ENCODE measurements at places on chromosomes 1 and 21.

DNA sequence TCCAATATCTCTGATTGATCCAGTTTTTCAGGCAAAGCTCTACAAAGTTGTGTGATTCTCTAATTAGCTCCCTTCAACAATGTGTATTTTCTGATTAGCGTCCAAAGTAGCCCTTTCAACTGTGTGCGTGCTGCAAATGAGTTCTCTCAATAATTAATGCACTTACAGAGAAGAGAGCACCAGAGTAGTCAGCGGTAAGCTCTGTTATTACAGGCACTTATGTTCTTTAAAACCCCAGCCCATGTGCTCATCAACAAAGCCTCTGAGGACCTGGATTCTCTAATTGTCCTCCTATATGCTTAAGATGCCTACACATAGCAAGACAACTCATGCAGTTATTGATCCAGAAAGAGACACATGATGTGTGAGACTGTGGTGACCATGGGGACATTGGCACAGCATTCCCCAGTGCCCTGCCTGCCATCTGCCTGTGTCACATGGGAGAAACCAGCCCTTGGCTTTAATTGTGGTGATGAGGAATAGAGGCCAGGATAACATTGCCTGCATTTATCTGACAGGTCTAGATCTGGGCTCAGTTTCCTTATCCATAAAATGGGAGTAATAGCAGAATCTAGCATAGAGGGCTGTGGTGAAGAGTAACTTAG is 151.7 kb downstream of the PCP4 start:
- no peak for DNase-seq

DNA sequence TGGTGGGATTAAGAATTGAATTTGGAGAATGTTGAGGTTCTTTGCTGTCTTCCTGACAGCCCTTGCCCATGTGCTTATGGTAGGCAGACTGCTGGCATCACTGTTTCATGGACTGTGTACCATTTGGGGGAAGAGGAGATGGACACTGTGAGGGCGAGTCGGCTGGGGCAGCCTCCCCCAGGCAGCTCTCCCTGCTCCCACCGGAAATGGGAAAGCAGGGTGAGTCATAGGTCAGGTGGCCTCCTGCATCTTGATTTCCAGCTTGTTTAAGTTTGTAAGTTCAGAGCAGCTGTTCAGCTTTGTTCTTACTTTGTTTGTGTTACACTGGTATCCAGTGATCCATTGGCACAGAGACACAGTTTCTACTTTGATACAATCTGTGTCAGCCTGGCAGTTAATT is 87.2 kb upstream of the CNIH3 start:
- DNase-seq: peak; percentile 63

- peak; percentile 62 for DNase-seq
These were observed 20.8 kb upstream of the RGS2 start for GRCh38 chr1:192787914-192788585.

GRCh38 chr1:107318932-107319331 is 178.1 kb downstream of the NTNG1 start:
- DNase-seq: no peak

GRCh38 chr1:59317343-59317742 is 20.4 kb downstream of the FGGY start:
- DNase-seq: no peak

GRCh38 chr21:28256420-28256831 is 736.3 kb downstream of the LTN1 start:
- peak; percentile 28 for DNase-seq

DNA sequence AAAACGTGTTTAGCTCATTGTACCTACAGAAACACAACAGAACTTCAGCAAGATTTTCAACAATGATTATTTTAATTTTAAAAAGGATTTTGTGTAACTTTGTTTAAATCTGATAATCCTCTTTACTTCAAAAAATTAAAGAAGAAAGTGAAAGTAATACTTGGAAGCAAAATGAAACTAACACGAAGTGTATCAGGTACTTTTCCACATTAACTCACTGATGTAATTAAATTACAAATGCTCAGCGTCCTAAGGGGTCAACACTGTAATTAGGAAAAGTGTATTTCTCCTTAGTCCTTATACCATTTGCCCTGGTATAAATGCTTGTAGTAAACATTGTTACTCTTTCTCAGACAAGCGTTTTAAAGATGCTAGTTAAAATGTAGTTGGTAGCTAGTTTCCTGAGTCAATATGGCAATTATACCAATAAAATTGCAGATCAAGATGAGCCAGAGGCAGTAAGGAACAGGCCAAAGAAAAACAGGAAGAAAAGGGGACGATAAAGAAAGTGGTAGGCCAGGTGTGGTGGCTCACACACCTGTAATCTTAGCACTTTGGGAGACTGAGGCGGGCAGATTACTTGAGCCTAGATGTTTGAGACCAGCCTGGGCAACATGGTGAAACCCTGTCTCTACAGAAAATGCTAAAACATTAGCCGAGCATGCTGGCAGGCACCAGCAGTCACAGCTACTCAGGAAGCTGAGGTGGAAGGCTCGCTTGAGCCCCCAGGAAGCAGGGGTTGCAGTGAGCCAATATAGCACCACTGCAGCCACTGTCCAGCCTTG is 553.0 kb downstream of the SMYD3 start:
- no peak for DNase-seq

DNA sequence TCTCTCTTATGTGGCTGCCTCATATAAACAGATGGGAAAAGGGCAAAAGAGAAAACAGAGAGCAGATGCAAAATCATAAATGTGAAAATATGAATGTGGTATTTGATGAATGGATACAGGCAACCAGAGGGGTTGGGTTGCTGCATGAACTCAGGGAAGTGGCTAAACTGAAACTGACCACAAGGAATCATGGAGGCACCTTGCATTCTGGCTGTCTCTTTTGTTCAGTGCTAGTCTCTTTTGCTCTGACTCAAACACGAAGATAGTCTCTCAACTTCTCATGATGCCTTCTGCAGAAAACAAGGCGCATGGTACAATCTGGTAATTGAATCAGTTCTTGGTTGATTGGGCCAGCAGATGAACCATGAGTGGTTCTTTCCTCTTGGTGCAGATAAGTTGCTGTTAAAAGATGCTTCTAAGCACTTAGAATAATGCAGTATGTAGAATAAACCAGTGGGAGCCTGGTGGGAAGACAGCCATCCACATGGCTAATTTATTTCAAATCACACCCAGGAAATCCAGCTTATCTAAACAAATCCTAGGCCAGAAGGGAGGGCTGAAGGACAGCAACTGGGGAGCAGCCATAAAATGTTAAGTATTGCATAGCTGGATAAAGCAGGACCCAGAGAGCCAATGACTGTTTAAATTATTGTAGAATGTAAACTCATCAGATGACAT is 64.2 kb downstream of the HLX start:
- DNase-seq: no peak

- DNase-seq: no peak
These were observed 5.8 kb upstream of the LCE6A start for GRCh38 chr1:152836870-152837269.

GRCh38 chr1:239308701-239309333 is 77.6 kb upstream of the CHRM3 start:
- DNase-seq: peak; percentile 4

DNA sequence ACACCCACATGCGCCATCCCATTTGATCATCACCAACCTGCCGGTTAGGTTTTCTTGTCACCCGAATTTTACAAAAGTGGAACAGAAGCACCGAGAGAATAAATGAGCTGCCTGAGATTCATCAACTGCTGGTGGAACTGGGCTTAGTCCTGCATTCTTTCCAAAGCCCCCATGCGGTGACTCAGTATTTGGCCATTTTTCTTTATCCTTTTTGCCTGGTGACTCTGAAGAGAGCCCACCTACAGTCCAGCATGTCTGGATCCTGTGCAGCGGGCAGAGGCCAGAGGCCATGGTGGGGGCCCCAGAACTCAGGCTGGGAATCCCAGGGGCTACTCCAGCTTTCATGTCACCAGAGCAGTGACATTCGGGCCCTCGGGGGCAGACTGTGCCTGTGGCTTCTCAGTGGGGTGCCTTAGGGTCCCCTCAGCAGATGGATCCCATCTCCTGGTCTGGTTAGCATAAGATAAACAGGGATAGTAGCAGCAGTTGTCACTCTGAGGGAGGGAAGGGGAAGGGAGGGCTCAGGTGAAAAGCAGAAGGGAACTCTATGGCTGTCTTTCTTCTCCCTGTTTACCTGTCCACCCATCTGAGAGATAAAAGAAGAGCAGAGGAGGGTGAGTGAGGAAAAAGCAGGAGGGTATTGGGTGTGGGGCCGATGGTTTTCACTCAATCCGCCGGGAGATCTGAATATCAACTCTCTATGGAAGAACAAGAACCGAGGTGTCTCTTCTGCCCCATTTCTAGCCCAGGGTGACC is 63.2 kb downstream of the KIF26B start:
- DNase-seq: no peak

DNA sequence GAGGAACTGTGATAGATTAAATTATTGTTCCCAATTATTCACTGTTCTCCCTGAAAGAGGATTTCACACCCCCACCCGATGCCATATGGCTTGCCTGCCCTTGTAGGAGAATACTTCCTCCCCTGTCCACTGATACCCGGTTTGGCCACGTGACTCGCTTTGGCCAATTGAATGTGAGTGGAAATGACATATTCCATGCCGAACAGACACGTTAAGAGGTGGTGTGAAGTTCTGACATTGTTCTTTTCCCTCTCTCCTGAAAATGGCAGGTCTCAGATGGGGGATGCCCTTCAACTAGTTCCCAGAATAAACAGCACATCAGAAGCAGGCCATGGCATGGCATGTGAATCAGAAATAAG is 5.3 kb downstream of the STUM start:
- no peak for DNase-seq

- peak; percentile 49 for DNase-seq
These were observed 35.8 kb downstream of the LDLRAD1 start for GRCh38 chr1:53982034-53982762.

DNA sequence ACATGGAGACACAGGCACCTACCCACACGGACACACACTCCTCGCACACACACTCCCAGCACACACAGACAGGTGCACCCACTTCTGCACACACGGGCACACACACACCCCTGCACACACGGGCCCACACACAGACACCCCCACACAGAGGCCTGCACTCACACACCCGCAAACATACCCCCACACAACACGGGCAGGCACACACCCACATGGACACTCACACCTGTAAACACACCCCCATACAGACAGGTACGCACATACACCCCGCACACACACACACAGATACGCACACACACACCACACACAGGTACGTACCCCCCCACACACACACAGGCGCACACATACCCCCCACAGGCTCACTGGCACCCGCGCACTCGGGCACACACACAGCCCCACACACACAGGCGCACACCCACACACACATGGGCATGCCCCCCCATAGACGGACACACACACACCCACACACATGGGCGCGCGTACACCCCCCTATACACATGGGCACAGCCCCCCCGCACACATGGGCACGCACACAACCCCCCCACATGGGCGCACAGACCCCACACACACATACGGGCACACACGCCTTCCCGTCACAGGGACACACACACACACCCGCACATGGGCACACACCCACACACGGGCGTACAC is 6.1 kb downstream of the ATAD3A start:
- no peak for DNase-seq

DNA sequence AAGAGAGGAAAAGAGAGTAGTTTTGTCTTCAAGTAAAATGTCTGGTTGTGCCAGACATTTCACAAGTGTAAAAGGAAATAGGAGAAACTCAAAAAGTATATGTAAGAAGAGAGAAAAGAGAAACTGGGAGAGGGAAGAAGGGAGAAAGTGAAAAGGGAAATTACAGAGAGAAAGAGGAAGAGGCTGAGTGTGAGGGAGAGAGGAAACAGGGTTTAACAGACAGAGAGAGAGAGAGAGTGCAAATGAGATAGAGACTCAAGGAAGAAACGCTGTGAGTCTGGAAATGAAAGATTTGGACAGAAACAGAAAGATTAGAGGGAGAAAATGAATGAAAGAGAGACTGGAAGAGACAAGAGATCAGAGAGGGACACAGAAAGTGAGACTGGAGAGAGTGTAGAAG is 806.2 kb downstream of the PLA2G4A start:
- no peak for DNase-seq

DNA sequence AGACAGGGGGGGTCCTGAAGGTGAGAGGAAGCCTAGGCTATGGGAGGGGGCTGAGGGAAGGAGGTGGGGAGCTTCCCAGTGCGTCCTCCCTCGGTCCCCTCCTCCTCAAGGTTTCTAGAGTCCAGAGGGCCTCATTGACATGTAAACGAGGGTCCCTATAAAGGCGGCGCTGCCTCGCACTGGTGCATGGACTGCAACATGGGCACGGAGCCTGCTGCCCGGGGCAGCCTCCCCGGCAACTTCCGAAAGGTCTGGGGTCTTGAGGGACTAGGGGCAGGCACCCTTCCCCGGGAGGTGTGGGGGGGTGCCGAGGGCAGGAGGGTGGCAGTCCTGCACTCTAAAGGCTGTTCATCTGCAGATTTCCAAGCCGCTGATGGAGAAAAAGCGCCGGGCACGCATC is at the start of gene HES3:
TSS of gene HES3 (plus strand) at position 187 of the 400 bp plus-strand sequence. CDS start at position 374, 187 bp downstream.
- no peak for DNase-seq

DNA sequence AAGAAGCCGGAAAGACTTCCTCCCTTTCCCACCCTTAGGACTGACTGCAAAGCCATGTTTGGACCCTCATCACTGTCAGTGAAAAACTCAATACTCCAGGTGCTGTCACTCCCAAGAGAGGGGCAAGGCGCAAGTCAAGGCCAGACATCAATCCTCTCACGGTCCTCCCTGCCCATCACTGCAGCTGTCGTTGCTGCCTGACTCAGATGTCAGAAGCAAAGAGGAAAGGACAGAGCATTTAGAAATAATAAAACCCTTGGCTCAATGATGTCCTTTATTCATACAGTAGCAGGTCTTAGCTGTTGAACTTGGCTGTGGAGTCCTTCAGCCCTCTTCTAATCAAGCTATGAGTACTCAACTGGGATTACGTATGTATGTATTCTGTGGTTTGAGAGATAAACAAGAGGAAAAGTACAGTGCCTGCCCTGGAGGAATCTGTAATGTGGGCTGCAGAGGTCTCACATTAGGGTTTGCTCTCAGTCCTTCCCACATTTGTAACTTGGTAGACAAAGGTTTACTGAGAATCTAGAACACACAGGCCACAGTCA is 13.5 kb downstream of the SUSD4 start:
- DNase-seq: no peak

GRCh38 chr1:37714226-37714625 is 21.9 kb downstream of the CDCA8 start:
- no peak for DNase-seq

DNA sequence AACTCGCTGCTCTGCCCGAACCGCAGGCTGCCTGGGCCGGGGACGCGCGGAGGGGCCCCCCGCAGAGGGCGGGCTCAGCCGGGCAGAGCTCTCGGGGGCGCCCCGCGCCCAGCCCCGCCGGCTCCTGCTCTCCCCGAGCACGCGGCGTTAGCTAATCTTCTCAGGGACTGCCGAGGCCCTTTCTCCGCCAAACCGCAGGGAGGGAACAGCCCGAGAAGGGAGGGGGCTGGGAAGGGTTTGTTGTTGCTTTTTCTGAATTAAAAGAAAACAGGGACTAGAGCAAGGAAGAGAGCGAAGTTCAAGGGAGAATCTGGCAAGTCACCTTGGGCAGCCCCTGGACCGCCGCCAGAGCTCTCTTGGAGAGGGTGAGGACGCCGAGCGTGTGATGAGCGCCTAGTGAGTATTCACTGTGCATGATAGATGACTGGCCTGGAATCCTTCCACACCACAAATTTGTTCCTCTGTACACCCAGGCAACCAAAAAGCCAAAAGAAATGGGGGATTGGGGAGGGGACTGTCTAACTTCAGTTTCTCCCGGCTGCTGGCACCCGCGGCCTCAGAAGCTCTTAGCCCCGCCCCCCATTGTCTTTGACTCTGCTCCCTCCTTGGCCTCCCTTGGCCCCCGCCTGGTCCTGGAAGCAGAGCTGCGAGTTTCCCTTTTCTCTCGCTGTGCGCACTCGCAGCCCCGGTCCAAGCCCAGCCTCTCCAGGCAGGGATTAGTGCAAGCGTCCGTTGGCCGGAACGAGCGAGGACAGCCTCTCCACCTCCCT is 19.7 kb upstream of the LMX1A start:
- peak; percentile 89 for DNase-seq

Data from cardiac fibroblast (primary cell).